ENCODE measurements at places on chromosomes 13 and 19.

- DNase-seq = no peak
These were observed 37.0 kb upstream of the FLT1 start for GRCh38 chr13:28531845-28532387.

GRCh38 chr13:54165581-54166215, 1137.1 kb downstream of the OLFM4 start:
- DNase-seq = no peak

- no peak for DNase-seq
These were observed 1140.4 kb downstream of the EFNB2 start for GRCh38 chr13:105395041-105395440.

DNA sequence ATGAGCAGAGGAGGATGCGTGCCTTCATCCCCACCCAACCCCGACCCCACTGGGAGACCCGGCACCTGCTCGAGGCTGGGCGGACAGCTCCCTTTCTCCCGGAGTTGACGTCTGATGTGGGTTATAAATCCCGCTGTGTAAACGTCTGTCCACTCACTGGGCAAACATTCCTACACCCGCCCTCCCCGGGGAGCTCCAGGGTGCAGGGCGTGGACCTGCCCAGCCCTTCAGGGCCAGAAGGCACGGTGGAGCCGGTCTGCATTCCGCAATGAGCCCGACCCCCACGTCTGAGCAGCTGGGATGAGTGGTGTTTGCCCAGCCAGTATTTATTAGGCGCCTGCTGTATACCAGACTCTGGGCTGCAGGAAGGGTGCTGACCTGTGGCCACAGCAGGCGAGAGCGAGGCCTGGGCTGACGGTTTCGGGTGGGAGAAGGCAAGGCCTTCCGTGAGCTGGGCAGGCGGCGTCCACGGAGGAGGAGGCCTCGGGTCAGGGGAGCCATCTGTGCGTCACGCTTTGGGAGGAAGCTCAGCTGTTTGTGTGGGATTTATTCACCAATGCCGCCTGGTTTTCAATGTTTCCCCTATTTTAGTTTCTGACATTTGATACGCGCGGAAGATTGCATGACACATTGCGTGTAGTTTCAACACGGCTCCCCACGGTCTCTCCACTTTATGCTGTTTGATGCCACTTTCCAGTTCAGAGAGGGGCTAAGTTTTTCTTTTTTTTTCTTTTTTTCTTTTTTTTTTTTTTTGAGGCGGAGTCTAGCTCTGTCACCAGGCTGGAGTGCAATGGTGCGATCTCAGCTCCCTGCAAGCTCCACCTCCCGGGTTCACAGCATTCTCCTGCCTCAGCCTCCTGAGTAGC, 2.0 kb downstream of the MISP start:
- no peak for DNase-seq

- DNase-seq = no peak
These were observed 44.6 kb upstream of the GPR183 start for GRCh38 chr13:99351772-99352171.

DNA sequence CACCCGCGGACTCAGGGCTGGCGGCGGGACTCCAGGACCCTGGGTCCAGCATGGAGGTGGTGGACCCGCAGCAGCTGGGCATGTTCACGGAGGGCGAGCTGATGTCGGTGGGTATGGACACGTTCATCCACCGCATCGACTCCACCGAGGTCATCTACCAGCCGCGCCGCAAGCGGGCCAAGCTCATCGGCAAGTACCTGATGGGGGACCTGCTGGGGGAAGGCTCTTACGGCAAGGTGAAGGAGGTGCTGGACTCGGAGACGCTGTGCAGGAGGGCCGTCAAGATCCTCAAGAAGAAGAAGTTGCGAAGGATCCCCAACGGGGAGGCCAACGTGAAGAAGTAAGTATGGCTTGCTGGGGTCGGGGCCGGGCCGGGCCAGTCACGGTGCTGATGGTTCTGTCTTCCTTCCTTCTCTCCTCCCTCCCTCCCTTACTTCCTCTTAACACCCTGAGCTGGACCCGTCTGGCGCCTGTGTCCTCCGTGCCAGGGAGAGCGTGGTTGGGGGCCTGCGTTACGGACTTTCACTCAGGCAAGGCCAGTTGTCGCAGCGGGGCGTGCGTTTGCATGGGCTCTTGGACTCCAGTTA, 1.4 kb downstream of the STK11 start:
- no peak for DNase-seq

DNA sequence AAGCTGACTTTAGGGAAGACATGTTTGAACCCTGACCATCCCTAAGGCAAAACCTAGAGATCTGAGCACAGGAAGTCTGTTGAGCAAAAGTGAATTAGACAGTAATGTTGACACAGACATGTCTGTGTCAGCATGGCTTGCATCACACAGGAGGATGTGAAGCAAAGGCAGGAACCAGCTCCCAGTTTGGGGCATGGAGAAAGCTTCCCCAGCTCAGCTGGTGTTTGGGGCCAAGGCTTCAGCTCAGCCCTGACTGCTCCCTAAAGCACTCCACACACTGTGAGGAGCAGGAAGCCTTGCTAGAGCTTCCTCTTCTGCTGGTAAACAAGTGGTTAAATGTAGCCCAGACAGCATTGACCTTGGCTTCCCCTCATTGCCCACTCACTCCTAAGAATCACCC, 153.8 kb upstream of the UBL3 start:
- DNase-seq = no peak

GRCh38 chr13:21548577-21548976, 55.4 kb downstream of the MICU2 start:
- no peak for DNase-seq

GRCh38 chr13:30892966-30893365, 13.1 kb upstream of the MEDAG start:
- no peak for DNase-seq

Measured in activated T-helper 1 cell treated with Interleukin-2 at 50 U/mL for 16 hours (primary cell).